ENCODE measurements at places on chromosomes 6 and 20.

DNA sequence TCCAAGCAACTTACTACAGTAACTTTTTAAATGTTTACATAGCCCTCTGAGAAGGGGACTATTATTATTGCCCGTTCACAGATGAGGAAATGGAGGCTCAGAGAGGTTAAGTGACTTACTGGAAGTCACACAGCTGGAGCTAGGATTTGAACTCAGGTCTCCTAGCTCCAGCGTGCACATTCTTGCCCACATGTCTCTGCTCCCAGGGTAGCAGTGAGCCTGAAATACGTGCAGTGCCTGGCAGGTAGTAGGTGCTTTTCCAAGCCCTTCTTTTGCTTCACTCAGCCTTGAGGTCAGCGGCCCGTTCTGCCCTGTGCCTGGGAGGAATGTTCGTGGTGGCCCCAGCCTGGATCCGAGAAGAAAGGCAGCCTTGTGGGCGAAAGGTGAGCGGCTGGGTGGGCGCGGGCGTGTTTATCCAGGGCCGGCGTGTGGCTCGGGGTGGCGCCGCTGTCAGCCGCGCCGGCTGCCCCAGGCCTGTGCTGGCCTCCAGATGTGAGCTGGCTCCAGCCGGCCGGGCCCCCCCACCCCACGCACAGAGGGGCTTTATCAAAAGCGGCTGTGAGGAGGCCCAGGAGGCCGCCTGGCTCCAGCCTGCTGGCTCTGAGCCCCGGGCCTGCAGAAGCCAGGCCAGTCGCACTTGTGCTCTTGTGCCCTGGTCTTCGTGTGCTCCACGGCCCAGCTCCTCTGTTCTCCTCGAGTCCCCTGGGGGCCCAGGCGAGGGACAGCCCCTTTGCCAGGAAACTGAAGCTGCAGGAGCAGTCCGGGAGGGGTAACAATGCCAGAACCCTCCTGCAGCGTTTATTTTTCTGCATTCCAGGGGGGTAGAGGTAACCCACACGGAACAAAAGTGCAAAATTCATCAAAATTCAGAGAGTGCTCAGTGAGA is 58.1 kb downstream of the UBE2V1 start:
- DNase-seq: no peak

DNA sequence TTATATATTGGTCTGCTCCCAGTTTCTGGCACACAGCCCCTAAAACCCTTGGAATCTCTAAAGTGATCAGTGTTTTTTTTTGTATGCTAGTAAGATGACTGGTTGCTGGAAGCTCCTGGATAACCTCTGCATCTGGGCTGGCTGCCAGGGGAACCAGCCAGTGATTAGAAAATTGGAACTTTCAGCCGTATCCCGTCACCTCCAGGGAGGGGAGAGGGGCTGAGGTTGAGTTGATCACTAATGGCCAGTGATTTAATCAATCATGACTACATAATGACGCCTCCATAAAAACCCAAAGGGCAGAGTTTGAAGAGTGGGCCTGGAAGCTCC is 48.0 kb upstream of the NOP56 start:
- no peak for DNase-seq

- no peak for DNase-seq
Observed at GRCh38 chr6:157405986-157406385, 25.0 kb downstream of the ZDHHC14 start.

DNA sequence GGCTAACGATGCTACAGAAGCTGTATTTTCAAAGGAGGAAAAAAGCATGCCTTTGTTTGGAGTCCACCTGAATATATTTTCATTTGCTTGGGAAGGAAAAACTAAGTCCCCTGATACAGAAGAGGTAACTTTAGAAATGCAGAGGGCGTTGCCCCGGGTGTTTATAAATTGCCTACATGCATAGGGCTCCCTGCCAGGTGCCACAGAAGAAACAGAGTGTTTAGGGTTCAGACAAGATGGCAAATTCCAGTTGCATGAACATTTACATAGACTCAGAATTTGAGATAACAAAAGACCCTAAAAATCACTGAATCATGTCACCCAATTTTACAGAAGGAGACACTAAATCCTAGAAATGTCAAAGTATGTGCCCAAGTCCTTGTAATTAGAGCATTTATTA is 19.9 kb downstream of the RIN2 start:
- DNase-seq: no peak

- no peak for DNase-seq
Observed at GRCh38 chr6:77159730-77160129, 303.6 kb downstream of the HTR1B start.

DNA sequence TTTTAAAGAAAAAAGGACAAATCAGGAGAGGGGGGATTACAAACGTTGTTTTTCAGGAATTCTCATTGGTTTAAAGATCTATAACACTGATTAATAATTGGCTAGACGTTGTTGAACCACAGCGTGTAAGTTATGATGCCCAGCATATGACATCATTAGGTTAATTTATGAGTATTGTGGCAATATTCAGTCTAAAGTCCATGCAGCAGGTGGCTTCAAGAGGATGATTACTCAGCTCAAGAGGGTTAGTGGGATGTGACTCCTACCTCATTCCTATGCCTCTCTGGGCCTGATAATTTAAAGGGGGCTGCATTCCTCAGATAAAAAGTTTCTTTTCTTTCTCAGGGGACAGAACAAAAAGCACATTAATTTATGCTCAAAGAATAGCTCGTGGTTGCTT is 1309.0 kb downstream of the EPHA7 start:
- peak; percentile 17 for DNase-seq

DNA sequence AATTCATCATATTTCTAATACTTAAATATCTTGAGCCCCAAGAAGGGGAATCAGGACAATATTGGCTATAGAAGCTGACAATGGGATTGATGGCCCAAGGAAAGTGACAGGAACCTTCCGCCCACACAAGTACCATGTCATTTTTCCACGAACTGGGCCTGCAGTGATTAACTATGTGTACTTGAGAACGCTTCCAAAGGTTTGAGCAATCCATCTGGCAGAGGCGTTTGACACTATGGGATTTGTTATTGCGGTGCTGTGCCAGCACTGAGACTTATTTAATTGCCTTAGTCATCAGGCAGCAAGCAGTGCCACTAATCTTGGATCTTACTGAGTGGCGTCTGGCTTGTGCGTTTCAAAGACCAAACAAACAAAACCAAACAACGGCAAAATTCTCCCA is 135.6 kb upstream of the UST start:
- no peak for DNase-seq

DNA sequence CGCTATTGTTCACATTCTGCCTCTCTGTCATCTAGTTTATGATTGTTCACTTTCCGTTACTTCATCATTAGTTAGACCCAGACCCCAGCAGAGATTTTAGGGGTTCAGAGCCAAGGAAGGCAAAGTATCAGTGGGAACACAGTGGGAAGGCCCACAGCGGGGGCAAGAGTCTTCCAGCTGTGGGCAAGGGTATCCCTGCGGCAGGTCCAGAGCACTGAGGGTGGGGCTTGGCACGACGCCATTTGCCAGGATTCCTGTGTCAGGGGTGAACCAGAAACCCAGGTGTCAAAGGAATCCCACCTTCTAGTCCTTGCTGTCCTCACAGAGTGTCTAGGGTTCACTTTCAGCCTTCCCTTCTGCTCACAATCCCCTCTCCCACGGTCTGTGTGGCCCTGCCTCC is 13.3 kb downstream of the RAET1E start:
- DNase-seq: no peak

DNA sequence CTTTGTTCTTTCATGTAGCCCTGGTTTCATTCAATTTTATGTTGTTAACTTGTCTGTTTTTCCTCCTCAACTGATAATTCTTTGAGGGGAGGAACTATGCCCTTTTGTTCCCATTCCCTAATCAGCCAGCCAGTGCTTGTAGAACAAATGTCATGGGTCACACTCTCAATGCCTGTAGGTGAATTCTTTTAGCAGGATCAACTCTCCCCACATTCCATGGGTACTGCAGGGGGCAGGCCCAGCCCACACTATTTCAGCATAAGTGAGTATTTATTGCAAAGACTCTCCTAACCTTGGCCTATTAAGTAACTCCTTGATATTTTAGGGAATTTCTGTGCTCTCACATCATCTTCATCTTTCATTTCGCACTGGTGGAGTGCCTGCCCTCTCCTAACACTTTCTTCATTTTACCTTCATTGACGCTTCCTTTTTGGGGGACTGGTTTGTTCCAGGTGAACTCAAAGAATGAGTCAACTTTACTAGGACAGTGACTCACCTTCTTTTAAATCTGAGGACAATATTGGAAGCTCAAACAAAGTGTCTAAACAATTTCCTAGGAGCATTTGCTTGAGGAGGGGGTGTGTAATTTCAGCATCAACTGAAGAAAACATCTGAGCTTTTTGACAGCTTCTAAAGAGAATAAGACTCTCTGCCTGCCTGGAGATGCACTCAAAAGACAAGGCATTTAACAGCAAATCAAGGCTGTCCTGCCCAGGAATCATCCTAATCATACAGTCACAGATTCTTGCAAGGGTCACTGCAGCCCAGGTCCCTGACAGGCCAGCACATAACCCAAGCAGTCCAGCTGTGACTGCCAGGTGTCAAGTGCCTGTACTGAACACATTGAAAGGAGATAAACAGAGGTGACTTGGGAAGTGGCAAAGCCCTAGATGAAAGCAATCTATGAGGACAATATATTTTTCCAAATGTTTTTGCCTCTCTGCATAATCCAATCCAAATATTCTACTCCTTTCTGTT is 263.9 kb upstream of the PRND start:
- no peak for DNase-seq

DNA sequence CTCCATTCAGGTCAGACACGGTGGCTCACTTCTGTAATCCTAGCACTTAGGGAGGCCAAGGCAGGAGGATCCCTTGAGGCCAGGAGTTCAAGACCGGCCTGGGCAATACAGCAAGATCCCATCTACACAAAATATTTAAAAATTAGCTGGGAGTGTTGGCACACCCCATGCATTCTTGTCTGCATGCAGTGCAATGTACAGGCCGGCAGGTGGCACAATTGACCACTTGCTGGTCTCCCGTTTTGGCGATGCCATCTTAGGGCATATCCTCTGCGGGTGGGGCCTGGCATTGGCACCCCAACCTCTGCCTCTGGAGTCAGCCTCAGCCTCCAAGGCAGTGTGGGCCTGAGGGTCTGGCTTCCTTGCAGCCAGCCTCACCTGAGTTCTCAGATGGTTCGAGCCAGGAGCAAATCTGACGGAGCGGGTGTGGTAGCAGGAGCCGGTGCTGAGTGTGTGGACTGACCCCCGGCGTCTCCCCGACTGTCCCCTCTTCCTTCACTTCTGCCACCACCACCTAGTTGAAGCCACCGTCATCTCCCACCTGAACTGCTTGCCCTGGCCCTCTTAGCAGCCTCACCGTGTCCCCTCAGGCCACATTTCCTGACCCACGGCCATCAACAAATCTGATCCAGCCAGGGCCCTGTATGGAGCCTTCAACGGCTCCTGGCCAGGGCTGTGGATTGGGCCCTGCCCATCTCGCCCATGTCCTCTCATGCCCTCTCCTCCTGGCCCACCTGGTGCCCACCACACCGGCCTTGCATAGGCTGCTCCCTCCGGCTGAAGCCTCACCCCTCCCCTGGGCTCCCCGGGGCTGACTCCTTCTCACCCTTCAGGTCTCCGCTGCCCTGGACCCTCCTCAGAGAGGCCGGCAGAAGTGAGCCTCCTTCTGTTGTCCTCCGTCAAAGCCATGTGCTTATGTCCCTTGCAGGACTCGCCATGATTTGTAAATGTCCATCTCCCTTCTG is 44.0 kb downstream of the EFCAB8 start:
- no peak for DNase-seq

DNA sequence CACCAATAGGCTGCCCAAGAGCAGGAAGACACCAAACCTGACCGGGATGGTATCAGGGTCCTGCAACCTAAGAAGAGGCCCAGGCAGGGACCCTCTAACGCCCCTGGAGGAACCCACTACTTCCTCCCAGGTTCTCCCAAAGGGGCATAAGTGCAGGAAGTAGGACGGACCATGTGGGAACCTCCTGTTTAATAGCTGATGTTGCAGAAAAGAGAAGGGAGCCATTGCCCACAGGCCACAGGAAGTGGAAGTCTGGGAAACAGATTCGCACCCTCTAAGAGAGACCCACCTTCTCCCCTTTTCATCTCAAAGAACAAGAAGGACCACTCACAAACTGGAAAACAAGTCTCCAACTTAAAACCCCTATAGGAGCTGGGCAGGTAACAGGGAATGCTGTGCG is 18.1 kb downstream of the PREX1 start:
- DNase-seq: no peak

DNA sequence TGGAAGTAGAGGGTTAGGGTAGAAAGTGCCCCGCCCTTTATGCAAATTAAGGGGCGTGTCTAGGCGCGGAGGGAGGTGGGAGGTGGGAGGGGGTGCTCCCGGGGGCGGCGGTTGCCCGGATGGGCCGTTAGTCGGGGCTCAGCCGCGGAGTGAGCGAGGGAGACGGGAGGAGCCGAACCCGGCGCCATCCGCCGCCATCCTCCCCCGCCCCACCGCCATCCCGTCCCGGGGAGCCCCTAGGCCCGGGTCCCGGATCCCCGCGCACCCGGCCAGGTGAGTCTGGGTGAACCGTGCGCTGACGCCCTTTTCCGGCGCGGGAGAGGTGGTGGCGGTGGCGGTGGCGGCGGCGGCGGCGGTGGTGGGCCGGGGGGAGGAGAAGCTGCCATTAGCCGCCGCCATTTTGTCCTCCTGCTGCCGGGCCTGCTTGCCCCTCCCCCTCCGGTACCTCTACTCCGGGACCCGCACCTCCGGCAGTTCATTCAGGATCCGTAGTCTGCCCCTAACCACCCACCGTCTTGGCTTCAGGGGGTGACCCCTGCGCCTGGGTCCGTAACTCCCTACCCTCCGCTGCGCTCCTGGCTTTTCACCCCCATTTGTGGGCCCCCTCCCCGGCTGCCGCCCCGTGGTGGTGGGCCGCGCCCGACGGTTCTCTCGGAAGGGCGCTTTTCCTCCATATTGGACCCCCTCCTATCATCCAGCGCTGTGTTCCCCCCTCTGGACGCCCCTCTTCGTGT is at the start of gene PRRC2A:
TSS of gene PRRC2A (plus strand) at position 130 of the 734 bp plus-strand sequence. CDS start 2,075 bp downstream, outside the sequence.
- no peak for DNase-seq

DNA sequence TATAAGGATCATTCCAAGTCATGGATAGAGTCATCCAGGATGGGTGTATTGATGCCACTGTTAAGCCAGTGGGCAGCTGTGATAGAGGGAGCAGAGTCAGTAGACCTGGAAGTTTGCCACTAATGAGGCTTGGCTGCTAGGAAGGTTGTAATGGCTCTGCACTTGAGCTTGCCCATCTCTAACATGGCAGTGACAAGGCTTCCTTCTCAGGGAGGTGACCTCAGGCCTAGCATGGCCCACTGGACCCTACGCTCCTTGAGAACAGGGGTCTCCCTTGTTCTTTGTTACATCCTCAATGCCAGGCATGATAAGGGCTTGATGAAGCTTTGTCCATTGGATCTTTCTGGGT is 155.1 kb downstream of the CD83 start:
- no peak for DNase-seq

GRCh38 chr20:63067266-63067635 is 60.5 kb upstream of the BHLHE23 start:
- no peak for DNase-seq

DNA sequence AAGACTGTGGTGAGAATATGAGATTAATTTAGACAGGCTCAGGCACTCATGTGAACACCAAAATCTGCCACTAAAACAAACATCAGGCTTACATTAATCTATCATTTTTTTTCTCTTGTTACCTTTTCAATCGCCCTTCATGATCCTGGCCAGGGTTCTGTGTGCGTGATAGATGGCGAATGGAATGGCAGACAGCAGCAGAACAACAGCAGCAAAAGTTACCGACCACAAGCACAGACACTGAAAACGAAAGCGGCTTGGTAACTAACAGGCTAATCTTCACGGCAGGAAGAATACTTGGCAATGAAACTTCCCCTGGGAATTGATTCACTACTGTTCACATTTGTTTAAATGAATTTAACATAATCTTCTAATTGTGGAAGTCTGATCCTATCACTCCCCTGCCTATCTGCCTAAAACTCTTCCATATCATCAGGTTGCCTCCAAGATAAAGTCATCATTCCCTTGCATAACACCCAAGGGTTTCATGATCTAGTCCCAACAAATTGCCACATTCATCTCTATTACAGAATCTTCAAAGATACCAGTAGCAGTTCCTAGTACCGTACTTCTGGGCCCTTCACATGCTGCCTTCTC is 28.7 kb downstream of the PTPRK start:
- no peak for DNase-seq
